ENCODE measurements at places on chromosomes 7 and 10.
A peak's percentile ranks its signal among the peaks of the same experiment; 100 is the strongest.

- DNase-seq = no peak
Measured at GRCh38 chr7:140611641-140612040, 29.0 kb downstream of the DENND2A start.

GRCh38 chr10:114022766-114023597, 20.7 kb upstream of the ADRB1 start:
- DNase-seq = peak; percentile 12

DNA sequence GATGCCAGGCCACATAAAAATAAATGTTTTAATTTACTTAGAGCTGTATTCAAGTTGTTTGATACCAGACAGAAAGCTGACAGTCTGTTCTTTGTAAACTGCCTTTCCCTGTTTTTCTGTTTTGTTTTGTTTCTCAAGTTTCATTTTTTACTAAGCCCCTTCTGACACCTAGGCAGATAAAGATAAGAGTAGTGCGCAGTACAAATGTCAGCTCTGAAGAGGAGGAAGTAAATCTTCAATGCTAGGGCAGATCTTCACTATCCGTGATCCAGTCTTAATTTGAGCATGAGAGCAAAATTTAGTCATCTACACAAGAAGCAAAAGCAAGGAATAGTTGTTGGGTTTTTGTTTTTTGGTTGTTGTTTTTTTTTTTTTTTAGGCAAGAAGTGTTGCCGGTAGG, 27.3 kb downstream of the MTURN start:
- DNase-seq = peak; percentile 64

DNA sequence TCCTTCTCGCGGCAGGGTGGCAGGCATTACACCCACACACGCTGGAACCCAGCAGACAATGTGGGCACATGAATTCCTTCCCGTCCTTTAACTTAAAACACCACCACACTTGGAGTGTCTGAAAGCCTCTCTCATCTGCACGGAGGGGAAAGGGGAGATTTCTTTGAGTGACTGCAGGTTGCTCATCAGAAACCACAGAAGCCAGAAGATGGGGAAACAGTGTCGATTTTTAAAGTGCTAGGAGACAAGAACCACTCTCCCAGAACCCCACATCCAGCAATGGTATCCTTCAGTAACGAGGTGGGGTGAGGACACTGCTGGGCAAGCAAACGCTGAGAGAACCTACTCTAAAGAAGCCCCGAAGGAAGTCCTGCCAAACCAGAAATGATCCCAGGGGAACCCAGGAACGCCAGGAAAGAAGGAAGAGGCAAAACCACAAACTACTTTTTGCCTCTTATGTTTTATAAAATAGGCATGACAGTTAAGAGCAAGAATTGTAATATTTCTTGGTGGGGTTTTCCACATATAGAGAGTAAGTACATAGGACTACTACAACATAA, 254.3 kb downstream of the ELFN1 start:
- DNase-seq = peak; percentile 51
